ENCODE measurements at places on chromosomes 12 and 14.

GRCh38 chr12:13937735-13938134 is 43.7 kb downstream of the GRIN2B start:
- no peak for DNase-seq

GRCh38 chr12:85765453-85765869 is 70.7 kb downstream of the RASSF9 start:
- no peak for DNase-seq

DNA sequence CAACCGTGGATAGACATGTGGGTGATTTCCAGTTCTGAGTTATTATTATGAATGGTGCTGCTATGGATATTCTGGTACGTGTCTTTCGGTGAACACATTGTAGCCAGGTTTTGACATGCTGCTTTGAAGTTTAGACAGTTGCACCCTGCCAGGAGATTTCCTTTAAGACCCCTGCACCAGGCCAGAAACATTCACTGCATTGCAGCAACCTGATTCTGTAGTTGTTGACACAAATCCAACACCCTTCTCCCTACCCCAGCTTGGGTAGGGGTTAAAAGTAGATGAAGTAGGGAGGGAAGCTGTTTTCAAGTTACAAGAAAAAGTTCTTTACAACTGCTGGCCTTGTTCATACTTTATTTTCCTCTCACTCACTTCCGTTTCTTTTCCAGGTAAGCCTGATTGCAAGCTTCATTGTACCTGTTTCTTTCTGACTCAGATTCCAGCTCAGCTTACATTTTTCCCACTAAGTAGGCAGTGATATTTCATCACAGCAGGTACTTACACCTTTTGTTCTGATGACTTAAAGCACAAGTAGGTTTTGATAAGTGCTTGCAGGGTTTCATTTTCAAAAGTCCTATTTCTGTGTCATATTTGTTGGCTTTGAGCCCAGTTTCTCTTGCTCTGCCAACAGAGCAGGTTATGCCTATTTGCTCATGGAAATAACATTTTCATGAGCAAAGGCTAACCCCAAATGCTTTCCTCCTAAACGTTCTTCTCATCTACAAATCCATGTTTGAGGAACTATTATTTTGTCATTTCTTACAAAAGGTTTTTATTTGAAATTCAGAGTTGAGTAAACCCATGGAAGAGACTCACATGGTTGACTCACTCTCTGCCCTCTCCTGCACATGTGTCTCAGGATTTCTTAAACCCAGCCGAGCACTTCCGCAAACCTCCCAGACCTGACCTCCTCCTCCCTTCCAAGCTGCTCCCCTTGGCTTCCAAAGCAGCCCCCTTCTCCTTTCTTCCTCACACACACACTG is 12.1 kb upstream of the LTA4H start:
- no peak for DNase-seq

GRCh38 chr12:69583203-69583602 is 2.1 kb upstream of the CCT2 start:
- no peak for DNase-seq

- DNase-seq: no peak
Observed at GRCh38 chr12:27999521-27999920, 27.0 kb upstream of the PTHLH start.

GRCh38 chr12:22188431-22188830 is 142.4 kb downstream of the CMAS start:
- no peak for DNase-seq

- no peak for DNase-seq
Observed at GRCh38 chr14:77040741-77041653, 12.5 kb upstream of the IRF2BPL start.

- no peak for DNase-seq
Observed at GRCh38 chr12:76947304-76947703, 68.5 kb upstream of the CSRP2 start.

DNA sequence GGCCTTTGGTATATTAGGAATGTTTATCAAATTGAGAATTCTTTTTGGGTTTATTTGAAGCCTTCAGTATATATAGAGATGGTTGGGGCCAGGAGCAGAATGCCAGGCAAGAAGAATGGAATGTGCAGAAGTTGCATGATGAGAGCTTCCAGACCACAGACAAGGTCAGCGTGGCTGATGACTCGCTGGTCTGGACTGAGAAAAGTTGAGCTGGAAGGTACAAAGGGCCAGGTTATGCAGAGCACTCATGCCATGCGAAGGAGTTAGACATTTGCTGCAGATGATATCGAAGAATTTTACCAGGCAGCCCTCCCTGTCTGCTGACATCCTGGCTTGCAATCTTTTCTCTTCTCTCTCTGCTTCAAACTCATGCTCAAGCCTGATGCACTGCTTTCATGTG is 196.2 kb upstream of the ARHGAP5 start:
- no peak for DNase-seq

GRCh38 chr14:31966896-31967668 is 110.0 kb upstream of the ARHGAP5 start:
- DNase-seq: no peak

DNA sequence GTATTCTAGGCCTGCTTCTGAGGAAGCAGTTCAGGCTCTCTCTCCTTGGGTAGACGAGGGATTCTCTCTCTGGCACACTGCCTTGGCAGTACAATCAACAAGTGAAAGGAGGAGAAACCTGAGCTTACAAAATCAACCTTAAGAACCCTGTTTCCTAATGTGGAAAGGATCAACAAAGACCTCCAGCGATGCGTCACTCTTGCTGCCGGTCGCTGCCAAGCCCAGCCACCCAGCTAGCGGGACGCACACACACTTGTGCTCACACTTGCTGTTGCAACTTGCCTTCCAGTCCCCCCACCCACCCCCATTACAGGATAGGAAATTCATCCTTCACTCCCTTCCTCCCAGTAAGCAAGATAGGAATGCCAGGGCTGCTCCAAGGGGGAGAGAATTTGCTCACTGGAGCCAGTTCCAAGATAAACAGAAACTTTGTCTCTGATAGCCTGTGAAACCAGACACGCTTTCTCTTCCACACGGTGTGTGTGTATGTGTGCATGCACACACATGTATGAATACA is 144.3 kb downstream of the BCL11B start:
- DNase-seq: no peak

DNA sequence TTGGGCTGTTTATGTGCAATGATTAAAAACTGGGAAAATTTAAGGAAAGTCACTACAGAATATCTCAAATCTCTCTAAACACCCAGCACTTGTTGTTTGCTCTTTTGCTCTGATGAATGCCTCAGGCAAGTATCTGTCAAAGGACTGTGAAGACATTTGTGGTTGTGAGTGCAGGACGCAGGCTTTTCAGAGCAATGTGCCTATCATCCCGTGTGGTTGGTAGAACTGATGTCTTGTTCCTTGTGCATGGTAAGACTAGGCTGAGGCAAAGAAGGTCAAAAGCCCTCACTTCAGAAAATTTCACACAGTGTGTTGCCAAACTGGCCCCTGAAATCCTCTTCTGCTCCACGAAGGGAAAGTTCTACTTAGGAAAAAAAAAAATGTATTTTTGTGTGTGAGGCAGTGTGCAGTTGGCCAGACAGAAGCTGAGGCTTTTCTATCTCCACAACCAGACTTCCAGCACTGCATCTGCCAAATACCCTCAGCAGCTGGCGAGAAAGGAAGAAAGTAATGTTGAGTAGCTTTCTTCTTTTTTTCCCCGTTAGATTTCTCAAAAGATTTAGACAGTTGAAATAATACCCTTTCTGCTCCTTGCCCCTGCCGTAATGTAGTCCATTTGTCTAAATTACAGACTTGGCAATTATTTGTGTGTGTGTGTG is 1103.1 kb downstream of the VRK1 start:
- DNase-seq: no peak

- no peak for DNase-seq
Observed at GRCh38 chr14:50801706-50802105, 29.3 kb downstream of the NIN start.

- no peak for DNase-seq
Observed at GRCh38 chr12:54304187-54304810, 3.5 kb upstream of the NFE2 start.

- no peak for DNase-seq
Observed at GRCh38 chr14:58760121-58760520, 122.4 kb downstream of the DACT1 start.

- no peak for DNase-seq
Observed at GRCh38 chr12:66692170-66692569, 13.3 kb upstream of the GRIP1 start.

GRCh38 chr14:77316872-77317301 is 3.8 kb downstream of the POMT2 start:
- DNase-seq: no peak

GRCh38 chr12:6382982-6383381 is 980 bp upstream of the LTBR start:
- DNase-seq: no peak

Measured in stimulated activated CD4-positive, alpha-beta T cell treated with anti-CD3 and anti-CD28 coated beads, Interleukin-2, amount 100 ng/mL, for 24 hours (primary cell).